ENCODE measurements at places on chromosomes 2 and 18.

DNA sequence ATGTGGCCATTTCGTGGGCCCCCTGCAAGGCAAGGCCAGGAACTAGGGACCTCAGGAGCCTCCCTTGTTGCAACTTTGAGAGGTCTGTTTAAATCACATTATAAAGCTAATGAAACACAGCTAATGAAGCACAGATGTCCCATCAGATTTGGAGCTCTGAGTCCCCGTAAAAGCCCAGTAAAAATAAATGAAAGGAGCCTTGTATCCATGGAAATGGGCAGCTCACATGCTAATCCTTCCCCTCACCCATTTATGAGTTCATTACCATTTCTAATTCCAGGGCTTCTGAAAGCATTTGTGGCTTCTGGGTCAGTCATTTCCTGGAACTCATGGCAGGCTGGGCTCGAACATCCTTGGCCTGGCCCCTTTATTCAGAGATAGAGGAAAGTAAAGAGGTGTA is 274.8 kb downstream of the SS18 start:
- no peak for DNase-seq

DNA sequence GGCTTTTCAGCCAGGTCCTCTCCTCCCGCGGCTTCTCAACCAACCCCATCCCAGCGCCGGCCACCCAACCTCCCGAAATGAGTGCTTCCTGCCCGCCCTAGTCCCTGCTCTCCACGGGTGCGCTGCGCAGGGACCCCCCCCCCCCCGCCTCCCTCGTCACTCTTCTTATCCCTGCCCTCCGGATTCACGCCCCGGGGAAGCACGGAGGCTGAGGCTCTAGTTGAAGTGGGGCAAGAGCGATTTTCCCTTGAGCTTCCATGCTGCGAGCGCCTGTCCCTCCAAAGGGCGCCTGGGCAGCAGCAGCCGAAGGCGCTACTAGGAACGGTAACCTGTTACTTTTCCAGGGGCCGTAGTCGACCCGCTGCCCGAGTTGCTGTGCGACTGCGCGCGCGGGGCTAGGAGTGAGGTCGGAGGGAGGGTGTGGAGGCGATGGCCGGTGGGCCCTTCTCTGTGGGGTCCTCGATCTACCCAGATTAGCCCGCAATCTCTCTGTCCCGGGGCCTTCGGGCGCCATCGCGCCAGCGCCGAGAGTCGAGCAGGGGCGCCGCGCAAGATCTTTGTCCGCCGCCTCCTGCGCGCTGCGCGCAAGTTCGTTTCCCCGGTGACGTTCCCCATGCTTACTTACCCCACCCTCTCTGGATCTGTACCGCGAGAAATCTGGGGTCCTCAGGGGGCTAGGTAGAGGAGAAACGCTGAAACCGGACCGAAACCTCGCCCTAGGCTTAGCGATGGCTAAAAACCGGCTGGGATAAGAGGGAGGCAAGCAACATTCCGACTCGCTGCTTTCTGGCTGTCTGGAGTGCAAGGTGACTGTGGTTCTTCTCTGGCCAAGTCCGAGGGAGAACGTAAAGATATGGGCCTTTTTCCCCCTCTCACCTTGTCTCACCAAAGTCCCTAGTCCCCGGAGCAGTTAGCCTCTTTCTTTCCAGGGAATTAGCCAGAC is 677 bp downstream of the GAD1 start:
- no peak for DNase-seq

- DNase-seq = no peak
These were observed 275.3 kb downstream of the CMPK2 start for GRCh38 chr2:6590442-6590841.

DNA sequence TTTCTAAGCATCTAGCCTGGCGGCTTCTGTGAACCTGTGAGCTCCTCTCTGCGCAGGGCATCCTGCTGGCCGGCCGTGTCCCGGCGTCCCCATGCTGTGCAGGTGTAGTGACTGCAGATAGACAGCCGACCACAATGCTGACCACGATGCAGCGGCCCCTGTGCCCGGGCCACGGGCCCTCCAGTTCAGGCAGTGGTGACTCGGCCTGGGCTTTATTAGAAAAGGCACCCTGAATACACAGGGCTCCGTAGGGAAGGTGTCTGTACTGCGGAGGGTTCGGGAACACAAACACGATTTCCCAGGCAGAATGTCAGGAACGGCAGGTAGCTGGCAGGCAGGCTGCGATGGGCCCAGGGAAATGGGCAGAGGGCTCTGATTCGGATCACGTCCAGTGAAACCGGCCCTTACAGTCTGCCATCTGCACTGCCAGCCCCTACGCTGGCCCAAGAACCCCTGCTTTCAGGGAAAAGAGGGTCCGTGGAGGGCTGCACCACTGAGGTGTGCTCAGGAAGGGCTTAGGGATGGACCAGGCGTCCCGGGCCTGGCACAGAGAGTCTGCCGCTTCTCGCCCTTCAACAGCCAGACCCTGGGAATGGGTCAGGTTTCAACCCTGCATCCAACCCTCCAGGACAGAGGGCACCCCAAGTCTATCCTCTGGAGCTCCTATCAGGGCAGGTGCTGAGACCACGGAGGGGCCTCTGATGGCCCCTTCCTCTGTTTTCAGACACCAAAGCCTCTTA is 196.5 kb downstream of the HDAC4 start:
- DNase-seq = no peak

DNA sequence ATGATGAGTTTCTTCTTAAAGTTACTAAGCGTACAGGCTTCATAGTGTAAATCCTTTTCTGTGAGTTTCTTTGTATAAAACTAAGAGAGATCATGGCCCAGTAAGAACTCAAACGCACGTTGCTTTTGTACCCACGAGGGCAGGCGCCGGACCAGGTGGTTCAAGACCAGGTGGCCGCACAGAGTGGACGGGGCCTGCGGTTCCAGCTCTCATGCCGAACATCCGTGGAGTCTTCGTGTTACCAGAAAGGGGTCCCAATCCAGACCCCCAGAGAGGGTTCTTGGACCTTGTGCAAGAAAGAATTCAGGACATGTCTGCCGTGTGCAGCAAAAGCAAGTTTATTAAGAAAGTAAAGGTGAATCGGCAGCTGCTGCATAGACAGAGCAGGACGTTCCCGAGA is 53.0 kb downstream of the KCNG2 start:
- no peak for DNase-seq

GRCh38 chr18:46298511-46298910 is 194.3 kb downstream of the HAUS1 start:
- DNase-seq = no peak
